Stimulated activated CD4-positive, alpha-beta T cell treated with anti-CD3 and anti-CD28 coated beads, Interleukin-12 subunit alpha, Interleukin-12 subunit beta, amount 100 ng/mL, for 24 hours (primary cell): ENCODE measurements at places on chromosomes 1 and 21.

GRCh38 chr1:25430967-25431881 is 527 bp downstream of the MACO1 start:
- no peak for DNase-seq

DNA sequence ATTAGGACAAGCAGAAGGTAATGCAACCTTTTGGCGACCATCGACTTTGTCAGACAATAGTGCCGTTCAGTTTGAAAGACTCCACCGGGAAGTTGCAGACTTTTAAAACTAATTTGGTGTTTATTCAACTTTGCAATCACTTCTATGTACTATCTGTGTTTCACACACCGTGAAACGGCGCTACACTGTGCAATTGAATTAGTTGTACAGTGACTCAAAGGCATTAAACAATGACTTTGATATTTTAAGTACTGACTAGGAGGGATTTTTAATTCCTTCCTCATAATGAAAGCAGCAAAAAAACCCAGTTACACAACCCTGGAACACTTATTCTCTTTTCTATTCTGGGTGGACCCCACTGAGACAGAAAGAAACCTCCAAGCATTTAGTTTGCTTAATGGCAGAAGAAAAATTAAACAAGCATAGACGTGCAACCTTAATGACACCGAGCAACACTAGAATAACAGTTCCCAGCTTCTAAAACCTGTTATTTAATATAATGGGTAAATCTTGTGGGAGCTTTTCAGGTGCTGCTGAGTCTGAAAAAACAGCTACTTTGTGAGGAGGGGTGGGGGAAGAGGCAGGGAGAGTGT is 176.8 kb downstream of the LMO4 start:
- no peak for DNase-seq

- no peak for DNase-seq
Measured at GRCh38 chr1:184941735-184942134, 32.6 kb downstream of the NIBAN1 start.

DNA sequence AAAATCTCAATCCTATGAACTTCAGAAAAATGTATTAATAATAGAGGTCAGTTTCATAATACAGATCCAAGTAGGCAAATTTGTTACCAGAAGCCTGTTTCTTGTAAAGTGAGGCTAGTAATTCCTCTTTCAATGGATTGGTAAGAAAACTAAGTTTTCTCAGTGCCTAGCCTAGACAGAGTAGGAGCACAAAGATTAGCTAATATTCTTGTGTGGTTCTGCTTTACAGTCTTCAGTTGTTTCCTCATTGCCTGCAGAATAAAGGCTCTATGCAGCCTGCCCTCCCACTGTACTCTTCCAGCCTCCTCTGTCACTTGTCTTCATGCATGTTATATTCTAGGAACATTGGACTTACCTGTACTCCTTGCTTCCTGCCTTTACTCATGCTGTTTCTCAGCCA is 2.4 kb upstream of the PPP1R15B start:
- no peak for DNase-seq

- no peak for DNase-seq
Measured at GRCh38 chr1:167562702-167563101, 9.1 kb upstream of the CREG1 start.

DNA sequence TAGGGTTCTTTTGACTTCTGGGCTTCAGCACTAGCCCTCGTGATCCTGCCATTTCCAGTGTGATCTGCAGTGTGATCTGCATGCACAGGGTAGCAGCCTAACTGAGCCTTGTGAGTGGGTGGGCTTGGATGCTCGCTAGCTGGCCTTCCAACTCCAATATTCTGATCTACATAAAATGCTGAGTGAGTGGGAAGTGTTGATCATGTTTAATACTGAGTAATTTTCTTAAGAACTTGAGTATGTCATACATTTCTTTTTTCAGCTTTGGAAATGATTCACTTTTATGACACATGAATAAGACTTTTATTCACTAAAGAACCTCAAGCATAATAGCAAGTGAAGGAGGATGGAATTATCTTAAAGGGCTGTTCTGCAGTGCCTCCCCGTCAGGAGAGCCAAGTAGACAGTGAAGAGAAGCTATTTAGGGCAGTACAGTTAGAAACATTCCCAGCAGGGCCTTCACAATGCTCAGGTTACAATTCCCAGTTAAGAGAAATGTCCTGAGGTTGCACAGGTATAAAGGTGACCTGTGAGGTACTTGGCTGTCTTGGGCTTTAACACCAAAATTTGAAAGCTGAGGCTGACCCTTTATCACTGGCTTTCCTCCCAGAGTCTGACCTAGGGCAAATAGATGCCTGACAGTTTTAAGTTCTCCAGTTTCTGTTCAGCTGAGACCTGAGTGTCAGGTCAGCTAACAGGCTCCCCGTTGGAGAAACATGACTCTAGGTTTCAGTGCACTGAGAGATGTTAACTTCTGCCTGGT is 29.1 kb upstream of the LRRC8C start:
- no peak for DNase-seq

- no peak for DNase-seq
Measured at GRCh38 chr21:42701706-42702456, 48.5 kb downstream of the PDE9A start.

GRCh38 chr1:248699099-248699498 is 3.5 kb downstream of the OR14I1 start:
- DNase-seq = no peak

GRCh38 chr1:227559499-227559898 is 3.9 kb upstream of the ZNF678 start:
- no peak for DNase-seq

- DNase-seq = no peak
Measured at GRCh38 chr1:117615474-117615873, 9.6 kb downstream of the TENT5C start.

GRCh38 chr1:175272361-175272760 is 79.8 kb upstream of the KIAA0040 start:
- no peak for DNase-seq

DNA sequence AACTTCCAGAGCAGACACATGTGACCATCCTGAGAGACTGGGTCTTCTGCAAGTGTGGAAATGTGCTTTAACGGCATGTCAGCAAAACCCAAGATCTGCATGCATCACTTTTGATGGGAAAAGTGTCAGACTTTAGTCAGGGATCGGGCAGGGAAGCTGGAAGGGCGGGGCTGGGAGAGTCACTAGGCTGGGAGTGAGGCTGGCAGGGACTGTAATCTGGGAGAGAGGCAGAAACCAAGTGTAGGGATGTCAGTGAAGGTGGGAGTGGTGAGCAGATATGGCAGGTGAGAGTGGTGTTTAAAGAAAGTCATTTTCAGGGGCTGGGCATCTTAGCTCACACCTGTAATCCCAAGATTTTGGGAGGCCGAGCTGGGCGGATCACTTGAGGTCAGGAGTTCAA is 11.3 kb downstream of the CDA start:
- no peak for DNase-seq

DNA sequence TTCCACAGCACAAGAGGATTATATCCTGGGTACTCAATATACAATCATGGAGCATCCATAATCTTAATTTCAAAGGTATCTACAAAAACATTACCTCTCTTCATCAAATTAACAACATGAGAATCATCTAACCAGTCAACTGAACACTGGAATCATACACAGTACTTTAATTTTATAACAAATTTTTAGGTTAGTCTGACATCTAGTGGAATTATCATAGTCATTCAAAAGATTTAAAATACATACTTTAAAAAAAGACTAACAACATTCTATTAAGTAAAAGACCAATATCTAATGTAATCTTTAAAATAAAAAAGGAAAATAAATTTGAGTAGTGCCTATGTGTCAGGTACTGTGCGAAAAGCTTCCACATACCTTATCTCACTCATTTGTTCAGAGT is 16.8 kb upstream of the SH3GLB1 start:
- no peak for DNase-seq

- DNase-seq = no peak
Measured at GRCh38 chr1:94872771-94873495, 52.8 kb downstream of the SLC44A3 start.

DNA sequence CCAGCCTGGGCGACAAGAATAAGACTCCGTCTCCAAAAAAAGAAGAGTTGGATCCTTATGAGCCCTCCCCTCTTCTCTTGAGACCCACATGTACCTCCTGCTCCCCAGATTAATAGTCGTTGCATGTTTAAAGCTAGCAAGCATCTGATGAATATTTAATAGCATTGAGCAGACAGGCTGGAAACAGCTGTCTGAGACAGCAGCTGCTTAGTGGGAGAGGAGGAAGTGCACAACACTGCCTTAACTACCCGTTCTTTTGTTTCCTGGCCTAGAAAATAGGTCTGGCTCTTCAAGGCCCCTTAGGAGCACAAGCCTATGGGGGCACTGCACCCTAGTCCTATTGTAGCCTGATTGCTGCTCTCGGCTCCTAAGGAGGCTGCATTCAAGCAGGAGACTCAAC is 17.3 kb upstream of the TMEM39B start:
- DNase-seq = no peak

DNA sequence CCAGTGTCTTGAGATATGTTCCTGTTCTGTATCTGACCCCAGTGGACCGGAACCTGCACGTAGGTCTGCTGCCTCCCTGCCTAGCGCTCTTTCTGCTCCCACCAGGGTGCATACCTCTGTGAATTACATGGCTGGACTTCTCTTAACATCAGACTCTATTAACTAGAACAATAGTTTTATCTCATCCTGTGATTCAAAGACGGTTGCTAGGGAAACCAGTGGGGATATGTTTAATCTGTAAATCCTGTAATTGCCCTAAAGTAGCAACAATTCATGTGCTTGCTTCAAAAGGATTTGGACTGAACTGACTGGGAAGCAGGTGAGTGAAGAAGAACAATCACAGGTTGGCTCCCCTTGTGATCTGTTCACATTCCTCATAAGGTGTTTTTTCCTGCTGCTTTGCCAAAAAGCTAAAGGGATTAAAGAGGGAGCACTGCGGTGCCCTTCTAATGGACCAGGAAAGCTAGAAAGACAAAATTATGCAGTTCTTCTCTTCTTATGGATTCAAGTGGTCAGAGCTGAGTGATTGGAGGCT is 52.7 kb upstream of the DIRAS3 start:
- DNase-seq = no peak

GRCh38 chr21:39788383-39788782 is 43.4 kb downstream of the IGSF5 start:
- no peak for DNase-seq

DNA sequence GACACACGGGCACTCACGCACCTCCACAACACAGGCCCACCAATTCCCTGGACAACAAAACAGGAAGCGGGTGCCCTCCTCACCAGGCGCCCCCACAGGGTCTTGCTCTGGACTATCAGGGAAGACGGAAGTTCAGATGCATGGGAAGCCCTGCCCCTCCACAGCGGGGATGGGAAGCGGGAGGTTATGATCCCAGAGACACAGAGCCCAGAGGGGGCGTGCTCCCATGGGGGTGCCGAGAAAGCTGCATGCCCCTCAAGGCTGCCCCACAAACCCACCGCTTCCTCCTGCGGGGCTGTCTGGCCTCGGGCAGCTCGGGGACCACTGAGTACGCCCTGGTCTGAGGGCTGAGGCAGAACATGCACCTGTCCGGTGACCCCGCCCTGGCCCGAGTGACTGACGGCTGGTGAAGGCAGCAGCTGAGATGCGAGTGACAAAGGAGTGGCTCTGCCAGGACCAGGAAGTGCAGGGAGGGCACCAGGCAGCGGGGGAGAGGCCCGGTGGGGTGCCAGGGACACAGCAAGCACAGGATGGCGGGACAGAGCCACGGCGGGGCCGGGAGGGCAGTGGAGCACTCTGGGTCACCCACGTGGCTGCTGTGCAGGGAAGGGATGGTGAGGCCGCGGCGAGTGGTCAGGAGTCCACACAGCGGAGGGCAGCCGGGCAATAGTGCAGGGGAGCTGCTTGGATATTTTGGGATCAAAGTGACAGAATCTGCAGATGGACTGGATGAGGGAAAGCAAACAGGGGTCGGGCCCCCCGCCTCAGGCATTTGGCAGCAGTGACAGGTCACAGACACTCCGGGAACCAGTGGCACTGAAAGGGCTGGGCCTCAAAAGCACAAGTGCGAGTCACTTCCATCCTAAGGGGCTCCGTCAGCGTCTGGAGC is 18.6 kb downstream of the NADK start:
- DNase-seq = no peak

DNA sequence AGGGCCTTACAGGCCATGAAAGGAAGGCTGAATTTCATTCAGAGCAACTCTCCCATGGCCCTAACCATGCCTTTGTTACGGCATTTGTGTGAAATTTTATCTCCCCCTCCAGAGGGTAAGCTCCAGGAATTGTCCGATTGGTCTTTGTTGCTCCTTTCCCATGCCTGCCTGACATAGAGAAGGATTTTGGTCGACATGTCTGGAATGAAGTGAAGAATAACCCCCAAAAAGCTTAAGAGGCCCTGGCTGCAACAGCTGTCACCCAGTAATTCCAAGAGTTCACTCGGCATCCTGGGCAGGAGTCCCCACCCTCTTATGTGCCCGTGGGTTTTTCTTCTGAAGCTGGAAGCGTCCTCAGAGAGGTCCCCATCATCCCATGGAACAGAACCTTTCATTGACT is 20.6 kb downstream of the CDA start:
- DNase-seq = no peak

DNA sequence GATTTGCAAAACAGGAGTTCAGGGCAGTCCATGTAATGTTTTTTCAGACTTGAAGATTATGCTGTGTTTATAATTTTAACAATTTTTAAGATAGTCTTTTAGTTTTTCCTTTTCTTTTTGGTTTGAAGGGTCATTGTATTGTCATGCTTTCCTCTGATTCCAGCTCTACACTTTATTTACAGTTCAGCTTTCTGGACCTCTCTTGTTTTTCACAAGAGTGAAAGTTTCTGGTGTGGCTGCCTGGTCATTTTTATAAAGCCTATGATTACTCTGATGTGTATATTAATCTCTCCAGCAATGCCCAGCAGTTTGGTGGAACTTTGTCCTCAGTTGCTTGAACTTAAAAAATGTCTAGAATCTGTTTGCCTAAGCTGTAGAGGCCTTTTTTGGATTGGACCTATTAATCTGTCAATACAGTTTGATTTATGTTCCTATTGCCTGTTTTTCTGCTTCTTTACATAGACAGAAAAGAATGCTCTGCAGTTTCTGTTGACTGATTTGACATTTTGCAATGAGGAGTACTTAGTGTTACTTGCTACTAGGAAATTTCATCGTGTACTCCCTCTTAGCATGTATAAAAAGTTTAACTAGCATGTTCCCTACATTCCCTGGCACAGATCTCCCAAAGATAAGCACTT is 52.2 kb downstream of the XCL2 start:
- DNase-seq = no peak

DNA sequence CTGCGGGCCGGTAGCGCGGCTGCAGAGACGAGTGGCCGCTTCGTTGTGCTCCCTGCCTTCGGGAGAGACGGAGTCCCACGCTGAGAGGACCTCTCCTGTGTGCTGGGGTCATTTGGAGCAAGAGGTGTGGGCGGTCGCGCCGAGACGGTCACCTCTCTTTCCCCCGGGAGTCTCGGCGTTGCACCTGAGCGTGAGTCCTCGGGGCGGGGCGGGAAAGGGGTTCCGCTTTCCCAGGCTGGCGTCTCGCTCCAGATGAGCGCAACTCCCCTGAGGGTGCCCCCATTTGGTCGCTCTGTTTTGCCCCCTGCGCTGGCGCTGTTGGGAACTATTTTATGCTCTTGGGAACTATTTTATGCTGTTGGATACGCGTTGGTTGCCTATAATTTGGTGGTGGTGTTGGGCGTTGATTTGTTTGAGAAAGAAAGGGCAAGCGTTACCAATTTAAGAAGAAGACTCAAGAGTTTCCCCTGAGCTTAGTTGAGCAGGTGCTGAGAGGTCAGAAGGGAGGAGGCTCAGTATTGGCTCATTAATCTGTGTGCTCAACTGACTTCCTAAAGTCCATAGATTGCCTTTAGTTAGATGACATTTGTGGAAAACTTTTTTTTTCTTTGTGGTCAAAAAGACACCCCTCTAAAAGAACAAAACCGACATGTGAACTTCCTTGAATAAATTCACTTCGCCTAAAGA is 683 bp downstream of the LRRC8B start:
- no peak for DNase-seq

GRCh38 chr1:34320053-34320669 is 143.5 kb downstream of the C1orf94 start:
- DNase-seq = no peak

GRCh38 chr1:210696709-210697108 is 368.0 kb downstream of the HHAT start:
- DNase-seq = no peak
